ENCODE measurements at places on chromosomes 7 and 10. TPM values are rescaled to one million over a fixed set of nuclear protein-coding genes. Genes with fewer than 3 reads are reported as not detected.

DNA sequence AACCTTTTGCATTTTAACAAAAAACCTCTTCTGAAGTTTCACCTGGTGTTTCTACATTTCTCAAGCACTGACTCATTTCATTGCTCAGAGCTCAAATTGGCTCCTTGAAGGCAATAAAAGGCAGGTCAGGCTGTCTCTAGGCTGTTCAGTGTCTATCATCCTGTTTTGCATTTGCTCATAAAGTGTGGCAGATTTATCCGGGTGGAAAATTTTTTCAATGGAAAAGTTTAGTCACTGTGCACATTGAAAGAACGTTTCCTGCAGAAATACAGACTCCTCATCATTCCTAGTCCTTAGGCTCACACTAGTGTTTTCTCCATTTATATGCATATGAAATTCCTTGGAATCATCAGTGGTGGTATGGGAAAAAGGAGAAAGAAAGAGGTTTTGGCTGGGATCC is 114.2 kb upstream of the DGKB start:
- no peak for DNase-seq

DNA sequence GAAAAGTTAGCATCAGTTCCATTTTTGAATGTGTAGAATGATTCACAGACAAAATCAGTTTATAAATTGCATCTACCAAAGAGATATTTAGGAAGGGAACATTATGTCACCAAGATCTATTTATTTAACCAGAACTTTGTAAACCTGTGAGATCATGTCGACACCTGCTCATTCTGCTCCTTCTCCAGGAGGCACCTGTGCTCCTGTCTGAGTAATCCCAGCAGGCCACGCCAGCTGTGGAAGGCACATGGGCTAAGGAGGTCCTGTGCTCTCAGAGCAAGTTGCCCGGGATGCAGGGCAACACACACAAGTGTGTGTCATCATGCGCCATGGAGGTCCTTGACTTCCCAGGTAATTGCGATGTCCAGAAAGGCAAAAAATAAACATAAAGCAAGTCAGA is 45.5 kb upstream of the ADARB2 start:
- no peak for DNase-seq

- no peak for DNase-seq
Measured at GRCh38 chr7:106112972-106113421, 885 bp upstream of the SYPL1 start.

DNA sequence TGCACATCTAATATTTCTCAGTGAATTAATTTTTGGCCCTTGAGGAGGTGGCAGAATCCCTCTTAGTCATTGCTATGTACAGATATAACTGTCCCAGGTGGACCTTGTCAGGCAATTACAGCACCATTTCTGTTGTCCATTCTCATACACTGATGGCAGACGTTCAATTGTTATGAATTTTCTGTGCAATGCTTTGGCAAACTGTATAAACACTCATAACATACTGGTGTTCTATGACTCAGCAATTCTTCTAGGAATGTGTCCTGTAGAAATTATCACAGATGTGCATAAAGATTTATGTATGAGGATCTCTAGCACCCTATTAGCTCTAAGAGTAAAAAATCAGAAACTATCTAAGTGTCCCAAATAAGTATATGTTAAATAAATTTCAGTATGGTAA is 80.8 kb downstream of the DNAJB9 start:
- DNase-seq, result no peak

DNA sequence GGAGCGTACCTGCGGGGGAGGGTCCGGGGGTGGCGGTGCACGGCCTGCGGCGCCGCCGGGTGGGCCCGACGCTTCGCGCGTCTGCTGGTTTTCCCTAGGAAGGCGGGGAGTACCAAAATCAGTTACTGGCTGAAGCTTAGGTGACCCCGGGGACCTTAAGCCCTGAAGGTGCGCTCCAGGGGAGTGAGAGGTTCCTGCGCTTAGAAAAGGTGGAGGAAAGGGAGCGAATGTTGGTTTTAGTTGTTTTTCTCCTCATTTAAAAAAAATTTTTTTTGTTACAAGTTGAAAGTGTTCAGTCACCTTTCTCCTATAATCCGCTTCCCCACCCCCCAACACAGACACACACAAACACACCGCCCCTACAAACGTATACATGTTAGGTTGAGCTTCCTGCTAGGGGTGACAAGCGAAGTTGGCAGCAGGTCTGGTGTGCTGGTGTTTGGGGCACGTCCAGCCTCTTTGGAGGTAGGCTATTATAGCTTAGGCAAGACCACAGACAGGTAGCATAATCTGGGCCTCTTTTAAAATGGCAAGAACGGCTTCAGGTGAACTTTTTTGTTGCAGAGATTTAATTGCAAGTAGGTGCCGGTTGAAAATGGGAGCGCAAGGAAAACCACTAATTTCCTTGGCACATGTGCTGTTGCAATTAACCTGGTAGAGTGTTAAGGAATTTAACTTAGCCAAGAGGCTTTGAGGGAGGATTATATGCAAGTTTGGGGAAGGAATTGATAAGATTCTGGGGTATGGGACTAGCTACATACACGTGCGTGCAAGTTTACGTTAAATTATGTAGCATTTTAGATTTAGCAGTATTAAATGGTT is 945 bp downstream of the ADD3 start:
- peak; percentile 63 for DNase-seq

GRCh38 chr7:1341361-1342089 is 108.9 kb downstream of the UNCX start:
- peak; percentile 48 for DNase-seq

- no peak for DNase-seq
Measured at GRCh38 chr10:4982764-4983226, 19.6 kb downstream of the AKR1C1 start.

Gene ANKRD26
- 10.9 TPM for total RNA-seq

Gene VIPR2
- 21.9 TPM for total RNA-seq

Gene MRPS33
- total RNA-seq, result 64.0 TPM
